Stimulated activated CD8-positive, alpha-beta memory T cell treated with anti-CD3 and anti-CD28 coated beads, Interleukin-7, amount 100 ng/mL, for 4 hours (primary cell): ENCODE measurements at places on chromosomes 5 and 9.

DNA sequence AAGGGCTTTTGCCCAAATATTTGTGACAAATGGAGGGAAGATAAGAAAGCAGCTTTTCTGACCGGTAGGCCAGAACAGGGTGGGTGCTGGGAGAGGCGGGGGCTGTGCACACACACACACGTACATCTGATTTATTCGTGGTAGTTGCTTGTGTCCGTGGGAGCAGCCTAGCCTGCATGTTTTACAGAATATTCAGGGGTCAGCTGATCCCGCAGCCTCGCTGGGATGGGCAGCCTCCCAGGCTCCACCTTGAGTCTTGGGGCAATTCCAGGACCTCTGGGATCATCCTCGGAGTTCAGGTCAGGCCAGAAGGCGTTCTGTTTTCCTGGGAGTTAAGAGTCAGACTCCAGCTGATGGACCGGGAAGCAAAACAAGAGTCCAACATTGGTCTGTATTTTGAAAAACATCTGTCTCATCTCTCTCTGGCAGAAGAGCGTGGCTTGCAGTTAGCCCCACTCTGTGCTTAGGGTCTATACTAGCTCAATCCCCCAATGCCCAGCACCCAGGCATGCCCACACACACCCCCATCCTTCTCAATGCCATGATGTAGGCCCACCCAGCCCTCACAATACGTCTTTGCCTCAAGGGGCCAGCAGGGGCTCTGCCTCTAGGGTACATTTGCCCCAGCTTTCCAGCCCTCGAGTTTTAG is 210.6 kb downstream of the GOLPH3 start:
- DNase-seq = no peak

GRCh38 chr5:181120306-181120705 is 10.7 kb downstream of the OR2V1 start:
- no peak for DNase-seq

DNA sequence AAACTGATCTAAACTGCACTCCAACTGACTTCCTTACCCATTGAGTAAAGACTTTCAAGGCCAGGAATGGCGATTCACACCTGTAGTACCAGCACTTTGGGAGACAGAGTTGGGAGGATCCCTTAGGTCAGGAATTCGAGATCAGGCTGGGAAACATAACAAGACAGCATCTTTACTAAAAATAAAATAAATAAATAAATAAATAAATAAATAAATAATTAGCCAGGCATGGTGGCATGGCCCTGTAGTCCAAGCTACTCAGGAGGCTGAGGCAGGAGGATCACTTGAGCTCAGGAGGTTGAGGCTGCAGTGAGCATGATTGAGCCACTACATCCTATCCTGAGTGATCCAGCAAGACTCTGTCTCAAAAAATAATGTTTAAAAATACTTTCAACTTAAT is 148.4 kb downstream of the CEMIP2 start:
- DNase-seq = no peak

- no peak for DNase-seq
Observed at GRCh38 chr9:70519912-70520724, 105.7 kb upstream of the KLF9 start.

- no peak for DNase-seq
Observed at GRCh38 chr5:122844136-122844909, 1.1 kb upstream of the SNX24 start.

DNA sequence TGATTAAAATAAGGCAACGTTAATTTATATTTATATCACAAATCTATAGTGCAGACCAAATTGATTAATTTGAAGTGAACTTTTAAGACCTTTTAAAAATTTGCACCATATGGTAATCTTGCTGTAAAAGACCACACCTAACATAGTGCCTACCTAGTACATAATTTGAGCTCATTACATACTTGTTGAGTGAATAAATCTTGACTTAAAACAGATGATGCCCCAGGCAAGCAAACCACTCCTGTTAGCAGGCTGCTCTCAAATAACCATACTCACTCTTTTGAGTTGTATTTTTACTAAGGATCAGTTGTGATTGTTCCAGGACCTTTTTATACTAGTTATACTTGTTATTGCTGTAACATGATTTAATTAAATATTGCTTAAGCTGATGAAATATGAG is 27.2 kb downstream of the CMYA5 start:
- DNase-seq = no peak

DNA sequence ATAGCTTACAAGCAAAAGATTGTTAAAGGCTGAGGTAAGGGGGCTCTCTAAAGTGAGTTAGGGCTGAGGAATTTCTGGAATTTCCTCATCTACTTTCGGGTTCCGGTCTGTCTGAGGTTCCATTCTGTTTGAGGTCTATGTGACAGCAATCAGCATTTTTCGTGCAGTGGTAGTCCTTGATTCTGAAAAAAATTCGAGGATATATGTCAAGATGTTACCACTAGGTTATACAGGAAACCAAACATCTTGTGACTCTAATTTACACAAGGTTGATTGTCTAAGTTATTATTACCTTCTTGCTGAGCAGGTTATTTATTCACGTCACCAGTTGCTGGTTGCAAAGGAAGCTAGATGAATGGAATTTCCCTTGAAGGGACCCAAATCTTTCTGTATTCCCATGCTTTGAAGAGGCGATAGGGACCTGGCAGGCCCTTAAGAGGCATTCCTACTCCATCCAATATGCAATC is 35.2 kb downstream of the RLN2 start:
- no peak for DNase-seq

- DNase-seq = no peak
Observed at GRCh38 chr9:12856603-12857002, 81.8 kb downstream of the LURAP1L start.

DNA sequence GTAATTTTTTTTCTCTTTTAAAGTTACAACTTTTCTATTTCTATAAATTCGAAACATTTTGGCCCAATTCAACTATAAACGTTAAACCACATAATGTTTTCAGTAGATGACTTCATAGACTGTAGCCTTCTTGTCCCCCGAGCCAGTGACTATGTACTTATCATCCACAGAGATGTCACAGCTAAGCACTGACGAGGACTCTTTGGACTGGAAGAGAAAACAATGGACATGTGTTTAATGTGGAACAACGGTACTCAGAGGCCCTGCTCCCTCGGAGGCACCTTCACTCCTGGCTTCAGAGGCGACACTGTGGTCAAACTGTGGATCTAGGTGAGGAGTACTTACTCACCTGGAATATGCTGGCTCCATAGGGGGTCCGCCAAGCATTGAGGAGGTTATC is 105.2 kb downstream of the TLE1 start:
- no peak for DNase-seq

DNA sequence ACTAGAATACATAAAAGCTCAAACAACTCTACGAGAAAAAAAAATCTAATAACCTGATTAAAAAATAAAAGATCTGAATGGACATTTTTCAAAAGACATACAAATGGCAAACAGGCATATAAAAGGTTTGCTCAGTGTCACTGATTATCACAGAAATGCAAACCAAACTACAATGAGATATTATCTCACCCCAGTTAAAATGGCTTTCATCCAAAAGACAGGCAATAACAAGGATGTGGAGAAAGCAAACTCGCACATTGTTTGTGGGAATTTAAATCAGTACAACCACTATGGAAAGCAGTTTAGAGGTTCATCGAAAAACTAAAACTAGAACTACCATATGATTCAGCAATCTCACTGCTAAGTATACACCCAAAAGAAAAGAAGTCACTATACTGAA is 20.8 kb downstream of the UGT3A2 start:
- no peak for DNase-seq
